ENCODE measurements at places on chromosomes 7 and 10.

DNA sequence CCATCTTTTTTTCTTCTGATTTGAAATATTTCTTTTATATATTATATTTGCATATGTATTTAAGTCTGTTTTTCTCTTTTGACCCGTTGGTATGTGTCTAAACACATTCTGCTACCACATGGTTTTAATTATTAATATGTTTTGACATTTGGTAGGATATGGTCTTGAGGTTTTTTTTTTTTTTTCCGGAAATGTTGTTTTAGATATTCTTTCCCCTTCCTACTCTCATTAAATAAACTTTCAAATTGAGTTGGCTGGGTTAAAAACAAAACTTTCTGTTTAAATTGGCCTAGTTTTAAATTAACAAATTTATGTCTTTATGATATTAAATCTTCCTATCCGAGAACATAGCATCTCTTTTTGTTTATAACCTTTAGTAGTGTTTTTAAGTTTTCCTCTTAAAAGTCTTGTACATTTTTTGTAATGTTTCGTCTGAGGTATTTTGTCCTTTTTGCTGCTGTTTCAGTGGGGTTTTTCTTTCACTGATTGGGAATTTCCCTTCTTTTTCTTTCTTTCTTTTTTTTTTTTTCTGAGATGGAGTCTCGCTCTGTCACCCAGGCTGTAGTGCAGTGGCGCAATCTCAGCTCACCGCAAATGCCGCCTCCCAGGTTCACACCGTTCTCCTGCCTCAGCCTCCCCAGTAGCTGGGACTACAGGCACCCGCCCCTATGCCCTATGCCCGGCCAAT lies 25.4 kb downstream of the STAM start:
- peak; percentile 31 for DNase-seq

DNA sequence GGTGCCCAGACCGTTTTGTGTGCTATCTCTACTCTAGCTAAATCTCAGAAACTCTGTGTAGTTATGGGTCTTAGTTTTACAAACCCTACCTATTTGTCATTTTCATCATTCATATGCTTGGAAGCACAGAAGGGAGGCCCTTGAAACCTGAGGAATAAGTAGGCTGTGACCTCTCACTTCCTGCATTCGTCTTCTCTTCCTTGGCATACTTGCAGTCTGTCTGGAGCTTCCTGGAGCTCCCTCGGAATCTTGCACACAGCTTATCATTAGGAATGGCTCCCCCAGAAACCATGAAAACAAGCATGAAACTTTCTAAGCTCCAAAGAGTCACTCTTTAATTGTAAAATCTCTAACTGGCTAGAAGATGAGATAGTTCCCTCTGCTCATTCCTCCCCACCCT lies 376.9 kb upstream of the MYO3A start:
- no peak for DNase-seq

GRCh38 chr10:80536361-80536835 lies 1.3 kb upstream of the SH2D4B start:
- DNase-seq: no peak

GRCh38 chr7:81036057-81036456 lies 117.2 kb upstream of the SEMA3C start:
- no peak for DNase-seq

- no peak for DNase-seq
These were observed 51.0 kb upstream of the TRIM8 start for GRCh38 chr10:102593074-102593803.

DNA sequence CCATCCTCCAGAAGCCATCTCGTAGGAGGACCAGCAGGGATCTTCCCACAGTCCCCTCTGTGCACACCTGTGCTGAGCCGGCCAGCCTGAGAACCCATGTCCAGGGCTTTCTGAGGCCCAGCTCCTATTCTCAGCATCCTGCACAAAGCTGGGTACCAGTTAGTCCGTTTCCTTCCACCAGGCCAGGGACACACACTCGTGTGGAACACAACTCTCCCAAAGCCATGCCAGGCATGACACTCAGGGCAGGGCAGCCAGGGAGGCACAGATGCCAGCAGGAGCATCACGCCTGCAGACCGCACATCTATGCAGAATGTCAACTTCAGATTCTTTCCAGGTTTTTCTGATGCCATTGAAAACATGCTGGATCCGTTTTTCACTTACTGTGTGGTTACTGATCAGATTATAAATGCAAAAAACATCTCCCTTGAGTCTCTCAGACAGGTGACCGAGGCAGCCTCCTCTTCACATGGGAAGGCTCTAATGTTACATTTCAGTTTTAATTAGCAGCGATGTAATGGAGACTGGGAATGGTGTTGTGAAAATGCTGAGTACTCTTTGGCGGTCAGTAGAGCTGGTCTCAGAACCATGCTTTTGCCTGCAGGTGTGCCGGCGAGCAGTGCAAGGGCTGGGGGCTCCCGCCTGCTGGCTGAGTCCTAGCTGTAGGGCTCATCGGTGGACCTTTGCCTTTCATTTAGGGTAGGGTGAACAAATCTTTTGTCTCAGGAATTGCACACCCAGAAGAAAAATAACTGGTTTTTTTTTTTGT lies 3.3 kb upstream of the SUN1 start:
- DNase-seq: no peak

GRCh38 chr10:69337296-69338132 lies 59.2 kb downstream of the HK1 start:
- peak; percentile 85 for DNase-seq

DNA sequence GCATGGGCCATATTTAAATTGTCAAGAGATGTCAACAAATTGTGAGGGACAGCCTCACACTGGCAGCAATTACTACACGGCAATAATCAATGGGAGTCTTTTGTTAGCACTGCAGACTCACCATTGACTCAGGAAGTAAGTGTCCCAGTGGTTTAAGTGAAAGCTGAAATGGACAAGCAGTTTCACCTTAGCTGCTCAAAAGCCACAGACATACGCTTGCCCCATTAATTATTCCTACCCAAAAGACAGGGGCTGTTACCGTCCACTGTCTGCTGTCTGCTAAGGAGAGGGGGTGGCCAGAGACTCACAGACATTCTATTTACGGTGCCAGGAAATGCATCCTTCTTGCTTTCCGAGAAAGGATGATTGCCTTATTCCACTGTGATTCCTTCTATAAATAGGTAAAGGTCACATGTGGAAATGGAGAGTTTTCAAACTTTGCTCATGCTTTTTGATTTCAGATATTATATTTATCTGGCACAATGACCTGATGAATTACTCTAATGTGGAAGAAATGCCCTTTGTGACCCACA lies 309.7 kb upstream of the NFE2L3 start:
- no peak for DNase-seq

GRCh38 chr10:27319752-27320431 lies 79.3 kb upstream of the ACBD5 start:
- peak; percentile 71 for DNase-seq

All from hematopoietic multipotent progenitor cell treated with erythropoietin and hydrocortisone succinate and interleukin-3 and kit ligand, for 4 days (in vitro differentiated cells).